Activated T-helper 1 cell treated with anti-CD3 and anti-CD28 coated beads, Interleukin-2, amount 50 U/mL, for 16 hours (primary cell): ENCODE measurements at places on chromosomes 16 and 17.

GRCh38 chr16:86298758-86299134, 211.6 kb upstream of the FOXF1 start:
- DNase-seq: no peak

DNA sequence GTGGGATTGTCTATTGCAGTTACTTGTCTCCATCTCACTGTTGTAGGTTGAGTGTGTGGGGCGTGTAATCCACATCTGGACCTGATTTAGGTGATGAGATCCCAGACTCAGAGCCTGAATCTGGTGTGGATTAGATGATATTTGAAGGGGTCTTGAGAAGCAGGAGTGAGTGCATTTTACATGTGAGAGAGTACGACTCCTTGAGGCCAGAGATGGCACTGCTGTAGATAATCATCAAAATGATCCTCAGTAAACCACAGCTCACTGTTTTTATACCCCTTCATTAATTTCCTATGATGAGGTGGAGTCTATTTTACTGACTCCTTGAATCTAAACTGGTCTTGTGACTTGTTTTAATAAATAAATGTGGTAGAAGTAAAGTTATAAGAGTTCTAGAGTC, 732.5 kb downstream of the KCNJ2 start:
- DNase-seq: no peak

GRCh38 chr16:87924811-87925670, 11.3 kb downstream of the CA5A start:
- no peak for DNase-seq

- DNase-seq: no peak
These were observed 39.7 kb downstream of the PSME3IP1 start for GRCh38 chr16:57146040-57146647.

DNA sequence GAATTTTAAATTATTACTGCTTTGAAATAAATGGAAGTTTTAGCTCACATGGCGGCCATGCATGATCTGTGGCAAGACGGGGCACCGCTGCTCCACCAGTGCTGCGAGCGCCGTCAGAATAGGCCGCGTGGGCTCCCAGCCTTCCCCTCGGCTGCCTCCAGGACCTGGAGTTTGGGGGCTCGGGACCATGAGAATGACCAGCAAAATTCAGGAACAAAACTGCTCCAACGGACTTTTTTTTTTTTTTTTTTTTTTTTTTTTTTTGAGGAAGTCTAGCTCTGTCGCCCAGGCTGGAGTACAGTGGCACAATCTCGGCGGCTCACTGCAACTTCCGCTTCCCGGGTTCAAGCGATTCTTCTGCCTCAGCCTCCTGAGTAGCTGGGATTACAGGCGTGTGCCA, 38.3 kb upstream of the AKAP1 start:
- no peak for DNase-seq

DNA sequence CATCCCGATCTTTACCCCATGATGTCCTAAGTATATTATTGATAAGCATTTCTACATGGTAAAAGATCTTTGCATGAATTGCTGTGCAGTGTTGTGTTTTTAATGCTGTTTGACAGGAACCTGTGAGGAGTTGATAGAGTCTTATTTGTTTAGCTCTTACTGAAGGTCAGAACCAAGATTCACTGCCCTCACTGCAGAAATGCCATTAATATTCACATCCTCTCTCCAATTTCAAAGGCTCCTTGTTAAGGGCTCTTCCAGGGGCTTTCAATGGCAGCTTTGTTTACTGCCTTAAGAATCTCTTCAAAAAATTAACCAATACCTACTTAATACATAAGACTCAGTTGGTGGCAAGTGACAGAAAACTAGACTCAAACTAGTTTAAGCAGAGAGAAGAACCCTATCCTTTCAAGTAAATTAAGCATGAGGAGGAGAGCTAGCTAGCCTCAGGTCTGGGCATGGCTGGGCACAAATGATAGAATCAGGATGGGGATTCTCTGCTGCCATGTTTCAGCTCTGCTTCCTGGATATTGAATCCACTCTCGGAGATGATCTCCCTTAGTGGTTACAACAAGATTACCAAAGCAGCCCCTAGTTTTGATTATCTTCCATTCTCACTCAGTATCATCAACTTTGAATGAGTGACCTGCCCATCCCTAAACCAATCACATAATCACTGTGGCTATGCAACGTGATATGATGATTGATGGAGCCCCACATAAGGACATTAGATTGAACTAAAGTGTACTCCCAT, 311.8 kb downstream of the CDH11 start:
- DNase-seq: no peak

GRCh38 chr17:17831208-17832031, 5.4 kb downstream of the SREBF1 start:
- no peak for DNase-seq

DNA sequence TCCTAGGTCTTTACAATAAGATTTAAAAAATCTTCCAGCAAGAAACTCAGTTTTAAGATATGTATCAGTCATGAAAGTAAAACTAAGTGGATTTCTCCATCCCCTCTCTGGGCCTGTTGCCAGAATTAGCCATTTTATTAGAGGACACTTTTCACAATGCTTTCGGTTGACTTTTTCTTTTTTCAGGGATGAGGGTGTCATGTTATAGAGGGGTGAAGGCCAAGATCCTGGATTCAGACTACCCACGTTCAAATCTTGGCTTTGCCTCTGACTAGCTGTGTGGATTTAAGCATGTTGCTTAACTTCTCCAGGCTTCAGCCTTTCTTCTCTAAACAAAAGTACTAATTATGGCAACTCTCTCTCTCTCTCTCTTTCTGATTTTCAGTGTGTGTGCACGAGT, 111.7 kb upstream of the COX10 start:
- no peak for DNase-seq

DNA sequence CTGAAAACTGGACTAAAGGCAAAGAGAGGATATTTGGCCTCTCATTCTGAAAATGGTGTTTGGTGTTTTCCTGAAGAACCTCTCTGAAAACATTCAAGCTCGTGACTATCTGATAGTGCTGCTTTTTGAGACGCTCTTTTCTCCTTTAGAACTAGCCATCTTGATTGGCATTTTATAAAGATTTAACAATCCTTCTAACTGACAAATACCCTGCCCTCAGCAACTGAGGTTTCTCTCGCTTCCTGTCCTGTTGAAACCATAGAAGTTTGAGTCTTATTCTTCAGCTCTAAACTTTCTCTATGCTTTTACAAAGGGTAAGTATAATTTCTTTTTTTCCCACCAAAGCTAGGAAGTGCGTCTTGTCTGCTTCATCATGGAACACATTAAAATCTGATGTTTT, 13.3 kb downstream of the CNEP1R1 start:
- DNase-seq: no peak

DNA sequence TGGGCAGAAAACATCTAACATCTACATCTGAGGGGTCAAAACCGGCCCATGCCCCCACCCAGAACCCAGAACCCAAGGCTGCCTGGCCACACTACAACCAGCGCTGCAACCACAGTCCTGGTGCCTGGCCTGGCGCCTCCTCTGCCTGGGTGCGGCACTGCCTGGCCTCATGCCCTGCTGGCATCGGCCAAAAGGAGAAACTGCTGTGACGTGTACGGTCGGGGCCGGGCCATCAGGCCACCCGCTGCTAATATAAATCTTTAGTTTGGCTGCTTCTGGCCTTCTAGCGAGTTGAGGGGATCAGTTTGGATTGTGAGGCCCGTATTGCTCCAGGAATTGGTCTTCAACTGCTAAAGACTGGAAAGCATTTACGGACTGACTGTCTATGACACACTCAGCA, 22.8 kb downstream of the TMEM204 start:
- DNase-seq: no peak

GRCh38 chr17:38507921-38508569, 79.8 kb downstream of the ARHGAP23 start:
- DNase-seq: no peak

DNA sequence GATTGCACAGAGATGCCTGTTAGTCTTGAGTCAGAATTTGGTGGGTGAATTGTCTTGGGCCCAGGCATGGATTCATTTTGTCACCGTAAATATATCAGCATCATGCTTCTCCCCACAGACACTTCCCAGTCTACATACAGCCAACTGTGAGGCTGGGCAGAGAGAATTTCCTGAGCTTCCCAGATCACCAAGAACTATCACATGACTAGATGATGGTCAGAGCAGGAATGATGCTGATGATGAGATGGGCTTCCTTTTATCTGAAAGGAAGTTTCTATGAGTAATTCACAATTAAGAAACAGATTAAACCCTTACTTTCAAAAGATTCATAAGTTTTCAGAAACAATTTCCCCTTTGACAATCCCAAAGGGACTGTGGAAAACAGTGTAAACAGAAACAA, 323 bp upstream of the KRTAP9-9 start:
- DNase-seq: no peak

GRCh38 chr17:29042679-29043538, at the start of gene PIPOX:
TSS of gene PIPOX (plus strand) at chr17:29043141. CDS start at chr17:29043226, 85 bp downstream.
- no peak for DNase-seq
